H1 (cell line): ENCODE measurements at places on chromosomes 11 and 22.

- DNase-seq: no peak
Measured at GRCh38 chr11:112610494-112610893, 349.8 kb upstream of the PLET1 start.

DNA sequence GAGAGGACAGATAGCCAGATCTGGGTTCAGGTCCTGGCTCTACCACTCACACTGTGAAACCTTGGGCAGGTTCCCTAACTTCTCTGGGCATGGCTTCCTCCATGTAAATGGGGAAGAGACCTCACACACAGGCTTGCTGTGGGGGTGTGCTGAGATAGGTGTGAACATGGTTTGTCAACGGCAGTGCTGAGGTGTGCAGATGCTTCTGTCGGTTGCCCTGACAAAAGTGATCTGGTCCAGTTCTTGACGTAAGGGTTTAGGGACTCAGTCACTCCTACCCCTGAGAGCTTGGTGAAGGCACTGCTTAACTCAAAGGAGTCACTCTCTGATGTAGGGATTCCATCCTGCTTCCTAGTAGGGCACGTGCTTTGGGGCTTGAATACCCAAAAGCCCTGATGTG, 2.0 kb downstream of the C1QTNF4 start:
- DNase-seq: no peak

DNA sequence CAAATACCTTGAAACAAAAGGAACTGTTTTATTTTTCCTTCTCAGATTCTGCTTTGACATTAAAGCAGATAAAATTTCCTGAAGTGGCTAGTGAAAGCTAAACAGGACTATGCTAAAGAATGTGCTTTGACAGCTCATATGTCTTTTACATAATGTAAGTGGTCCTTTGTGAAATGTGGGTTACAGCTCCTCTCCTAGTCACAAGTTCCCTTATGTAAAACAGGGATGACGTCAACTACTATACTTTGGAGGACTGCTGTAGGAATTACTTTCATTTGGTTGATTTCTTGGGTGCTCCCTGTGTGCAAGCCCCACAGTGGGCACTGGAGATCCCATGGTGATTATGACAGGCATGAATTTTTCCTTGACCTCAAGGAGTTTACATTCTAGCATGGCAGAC, 216.6 kb upstream of the NARS2 start:
- DNase-seq: no peak

DNA sequence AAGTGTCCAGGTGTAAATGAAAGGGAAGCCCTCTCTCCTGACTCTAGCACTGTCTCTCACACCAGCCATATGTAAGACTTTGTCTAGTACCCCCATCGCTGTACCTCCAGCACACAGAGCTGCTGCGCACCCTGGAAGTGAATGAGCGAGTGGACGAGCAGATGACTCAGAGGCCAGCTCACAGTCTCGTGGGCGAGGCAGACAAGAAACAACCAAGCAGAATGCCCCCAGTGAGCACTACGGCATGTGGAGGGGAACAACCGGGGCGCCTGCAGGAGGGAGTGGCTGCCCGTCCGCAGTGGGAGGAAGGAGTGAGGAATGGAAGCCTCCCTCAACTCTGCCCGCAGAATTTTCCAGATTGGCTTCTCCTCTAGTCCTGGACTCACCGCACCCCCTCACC, 46.4 kb downstream of the MCM5 start:
- DNase-seq: no peak

GRCh38 chr11:27701355-27702105, 1.3 kb upstream of the BDNF start:
- no peak for DNase-seq

- DNase-seq: no peak
Measured at GRCh38 chr11:122598971-122599370, 56.6 kb upstream of the UBASH3B start.

GRCh38 chr11:122105044-122105758, 10.8 kb downstream of the BLID start:
- DNase-seq: no peak

- DNase-seq: no peak
Measured at GRCh38 chr11:105034813-105035620, at the start of gene CASP1. CASP1 (minus strand) TSS chr11:105035144; CDS start chr11:105035113, 31 bp downstream.

DNA sequence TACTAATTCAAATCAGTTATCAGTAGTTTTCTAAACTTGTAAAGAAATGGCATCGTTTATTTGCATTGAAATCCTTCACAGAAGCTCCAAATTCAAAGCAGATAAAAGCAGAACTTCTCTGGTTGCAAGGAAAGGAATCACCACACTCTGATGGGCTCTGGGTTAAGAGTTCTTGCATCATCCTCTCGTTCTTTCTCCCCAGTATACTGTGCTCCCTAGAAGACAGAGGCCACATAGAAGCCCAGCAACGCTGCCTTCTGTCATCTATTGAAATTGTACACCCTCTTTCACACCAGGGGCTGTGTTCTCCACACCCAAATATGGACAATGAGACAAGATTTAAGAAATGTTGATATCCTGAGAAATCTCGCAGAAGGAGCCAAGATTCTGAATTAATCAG, 29.3 kb downstream of the FAT3 start:
- DNase-seq: no peak

DNA sequence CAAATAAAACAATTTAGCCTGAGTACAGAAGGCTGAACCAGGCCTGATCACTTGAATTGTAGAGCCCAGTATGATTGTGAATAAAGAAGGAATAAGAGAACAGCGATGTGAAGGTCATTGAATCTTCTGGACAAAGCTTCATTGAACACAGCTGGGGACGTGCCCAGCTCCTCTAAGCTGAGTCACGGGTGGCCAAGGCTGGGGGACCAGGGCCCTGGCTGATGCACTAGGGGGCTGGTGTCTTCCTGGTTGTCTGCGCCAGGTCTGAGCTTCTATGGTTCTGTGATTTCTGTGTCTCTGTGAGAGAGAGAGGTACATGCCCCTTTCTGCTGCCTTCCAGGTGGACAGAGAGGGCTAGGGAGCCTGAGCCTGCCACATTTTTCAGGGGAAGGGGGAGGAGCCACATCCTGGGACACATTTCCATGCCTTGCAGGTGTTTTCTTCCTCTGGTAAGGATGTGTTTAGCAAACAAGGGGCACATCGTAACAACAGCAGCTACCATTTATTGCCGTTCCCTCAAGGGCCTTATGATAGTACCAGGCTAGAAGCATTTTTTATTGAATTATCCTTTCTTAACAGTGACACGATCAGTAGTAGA, 135.7 kb downstream of the C11orf91 start:
- no peak for DNase-seq

GRCh38 chr22:32127904-32128303, 31.2 kb downstream of the C22orf42 start:
- peak; percentile 27 for DNase-seq
